Hair follicle dermal papilla cell (primary cell): ENCODE measurements at places on chromosomes 16 and 17. TPM values are rescaled to one million over a fixed set of nuclear protein-coding genes. Genes with fewer than 3 reads are reported as not detected.

Gene CLEC10A
- not detected in 2 replicates for total RNA-seq

Gene NACA2
- not detected in 2 replicates for total RNA-seq

Gene MT1A
- not detected in 2 replicates for total RNA-seq

Gene CCL18
- not detected in 2 replicates for total RNA-seq
